RPMI8226 (cell line): ENCODE measurements at places on chromosomes 12 and 14.

- DNase-seq = peak; percentile 8
Observed at GRCh38 chr12:123149501-123150274, 1.2 kb downstream of the PITPNM2 start.

- no peak for DNase-seq
Observed at GRCh38 chr14:103732868-103733620, 17.4 kb downstream of the ZFYVE21 start.

- no peak for DNase-seq
Observed at GRCh38 chr14:101068313-101069227, 165.0 kb upstream of the RTL1 start.

DNA sequence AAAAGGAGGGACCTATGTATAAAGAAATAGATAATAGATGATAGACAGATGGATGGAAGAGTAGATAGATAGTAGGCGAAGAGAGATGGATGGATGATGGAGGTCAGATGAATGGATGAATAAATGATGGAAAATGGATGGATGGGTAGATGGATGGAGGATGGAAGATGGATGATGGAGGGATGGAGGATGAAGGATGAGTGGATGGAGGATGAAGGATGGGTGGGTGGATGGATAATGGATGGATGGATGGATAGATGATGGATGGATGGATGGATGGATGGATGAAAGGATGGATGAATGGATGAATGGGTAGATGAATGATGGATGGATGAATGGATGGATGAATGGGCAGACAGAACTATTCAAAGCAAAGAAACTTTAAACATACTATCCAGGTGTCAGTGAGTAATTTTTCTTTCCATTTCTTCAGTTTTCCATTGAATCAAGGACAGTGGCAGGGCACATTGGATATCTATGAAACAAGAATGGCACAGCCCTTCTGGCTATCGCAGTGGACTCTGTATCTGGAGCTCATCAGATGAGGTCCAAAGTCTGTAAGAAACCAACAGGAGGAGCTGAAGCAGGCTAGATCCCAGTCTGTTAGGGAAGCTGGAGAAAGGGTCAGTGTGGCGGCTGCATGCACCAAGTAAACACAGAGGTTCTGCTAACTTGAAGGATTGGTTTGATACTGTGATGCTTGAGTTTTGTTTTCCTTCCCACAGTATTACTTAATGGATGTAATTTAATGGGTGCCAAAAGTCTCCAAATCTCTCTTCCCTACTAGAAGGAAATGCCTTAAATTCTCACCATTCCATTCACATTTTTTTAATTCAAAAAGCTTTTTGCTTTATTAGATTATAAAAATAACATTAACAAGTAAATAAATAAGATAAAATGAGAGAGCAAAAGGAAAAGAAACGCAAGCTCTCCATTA lies 18.1 kb upstream of the MED13L start:
- DNase-seq = no peak

DNA sequence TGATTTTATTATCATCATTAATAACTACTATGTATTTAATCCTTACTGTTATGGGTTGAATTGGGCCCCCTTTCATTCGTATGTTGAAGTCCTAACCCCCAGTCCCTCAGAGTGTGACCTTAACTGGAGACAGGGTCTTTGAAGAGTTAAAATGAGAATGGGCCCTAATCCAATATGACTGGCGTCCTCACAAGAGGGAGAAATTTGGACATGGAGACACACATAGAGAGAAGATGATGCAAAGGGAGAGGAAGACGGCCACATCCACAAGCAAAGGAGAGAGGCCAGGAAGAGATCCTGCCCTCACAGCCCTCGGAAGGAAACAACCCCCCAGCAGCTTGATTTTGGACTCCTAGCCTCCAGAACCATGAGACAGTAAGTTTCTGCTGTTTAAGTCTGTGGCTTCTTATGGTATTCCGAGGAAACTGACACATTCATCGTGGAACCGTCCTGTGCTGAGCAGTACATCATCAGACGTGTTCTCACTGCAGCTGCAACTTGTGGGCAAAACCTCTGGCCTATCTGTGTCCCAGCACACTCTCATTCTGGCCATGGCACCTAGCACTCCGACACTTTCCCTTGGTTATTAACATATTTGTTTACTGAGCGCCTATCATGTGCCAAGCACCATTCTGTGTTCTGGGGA lies 127.6 kb downstream of the SLC38A6 start:
- DNase-seq = no peak

DNA sequence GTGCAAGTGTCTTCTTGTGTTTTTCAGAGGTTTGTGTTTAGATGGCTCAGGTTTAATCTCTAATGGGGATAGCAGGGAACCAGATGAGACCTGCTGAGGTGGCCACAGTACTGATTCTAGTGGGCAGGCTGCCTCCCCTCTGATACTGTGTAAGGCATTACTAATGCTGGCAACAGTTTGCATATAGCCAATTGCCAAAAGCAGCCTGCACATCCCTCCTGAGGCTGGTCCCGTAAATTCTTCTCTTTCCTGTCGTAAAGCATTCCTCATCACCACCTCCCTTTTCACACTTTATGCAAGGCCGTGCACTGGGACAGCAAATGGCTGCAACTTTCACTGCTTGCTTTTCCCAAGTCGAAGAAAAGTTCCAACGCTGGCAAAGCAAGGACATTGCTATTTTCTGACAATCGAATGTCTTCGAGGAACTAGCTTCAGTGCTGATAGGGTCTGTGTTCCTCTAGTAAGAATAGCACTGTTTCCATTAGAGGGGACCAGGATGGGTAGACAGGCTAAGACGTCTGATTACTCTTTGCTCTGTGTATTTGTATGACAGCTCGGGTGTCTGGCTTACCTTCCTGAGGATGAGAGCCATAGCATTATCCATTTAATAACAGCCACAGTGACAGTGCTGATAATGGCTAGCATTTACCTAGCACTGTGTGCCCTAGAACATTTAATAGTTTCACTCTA lies 178.2 kb upstream of the HIF1A start:
- no peak for DNase-seq
